Gastrocnemius medialis (tissue), 4 donors: ENCODE measurements at places on chromosomes 1 and 21.
A peak's percentile ranks its signal among the peaks of the same experiment; 100 is the strongest.

- H3K27ac ChIP-seq: peak overlapping the region; percentile 61
- no peaks in the 10 kb centered on the region for H3K36me3 ChIP-seq
- DNase-seq: no peak
Measured at GRCh38 chr21:45108808-45109781, 34.7 kb downstream of the ADARB1 start.

- no peak overlapping the region for H3K27ac ChIP-seq
- H3K36me3 ChIP-seq: no peaks in the 10 kb centered on the region
- DNase-seq: no peak
- H3K4me3 ChIP-seq: no peak overlapping the region
- H3K4me1 ChIP-seq: peaks cover 7% of the 10 kb centered on the region
Measured at GRCh38 chr21:46518983-46519583, 60.4 kb downstream of the DIP2A start.

- no peak for DNase-seq
- H3K36me3 ChIP-seq: no peaks in the 10 kb centered on the region
- no peaks in the 10 kb centered on the region for H3K27me3 ChIP-seq
- no peaks in the 10 kb centered on the region for H3K4me1 ChIP-seq
- H3K27ac ChIP-seq: no peak overlapping the region
Measured at GRCh38 chr1:160630523-160631451, 16.1 kb downstream of the SLAMF1 start.

DNA sequence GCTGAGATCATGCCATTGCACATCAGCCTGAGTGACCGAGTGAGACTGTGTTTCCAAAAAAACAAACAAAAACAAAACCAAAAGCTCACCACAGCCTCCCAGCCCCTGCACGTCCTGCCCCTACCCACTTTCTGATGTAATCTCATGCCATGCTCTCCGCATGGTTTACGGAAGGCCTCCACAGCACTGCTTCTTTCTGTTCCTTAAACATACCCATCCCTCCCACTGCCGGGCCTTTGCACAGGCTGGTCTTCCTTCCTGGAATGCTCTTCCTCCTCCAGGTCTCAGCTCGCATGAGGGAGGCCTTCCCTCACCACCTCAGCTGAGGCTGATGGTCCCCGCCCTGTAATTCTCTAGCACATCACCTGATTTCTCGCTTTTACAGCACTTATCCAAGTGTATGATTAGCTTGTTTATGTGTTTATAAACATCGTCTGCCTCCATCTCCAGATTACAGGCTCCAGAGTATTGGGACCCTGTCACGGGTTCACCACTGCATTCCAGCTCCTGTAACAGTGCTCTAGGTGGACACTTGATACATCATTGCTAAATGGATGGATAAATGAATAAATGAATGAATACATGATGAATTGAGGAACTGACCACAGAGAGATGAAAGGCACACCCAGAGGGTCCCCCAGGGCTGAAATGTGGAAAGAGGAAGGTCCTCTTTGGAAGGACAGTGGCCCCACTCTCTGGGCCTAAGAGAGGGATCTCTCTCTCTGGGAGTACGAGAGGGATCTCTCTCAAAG, 22.1 kb downstream of the TCEA3 start:
- H3K36me3 ChIP-seq: peaks cover 7% of the 10 kb centered on the region
- no peak overlapping the region for H3K4me3 ChIP-seq
- peaks cover 61% of the 10 kb centered on the region for H3K4me1 ChIP-seq
- H3K27ac ChIP-seq: peak overlapping the region; percentile 84
- H3K27me3 ChIP-seq: no peaks in the 10 kb centered on the region

DNA sequence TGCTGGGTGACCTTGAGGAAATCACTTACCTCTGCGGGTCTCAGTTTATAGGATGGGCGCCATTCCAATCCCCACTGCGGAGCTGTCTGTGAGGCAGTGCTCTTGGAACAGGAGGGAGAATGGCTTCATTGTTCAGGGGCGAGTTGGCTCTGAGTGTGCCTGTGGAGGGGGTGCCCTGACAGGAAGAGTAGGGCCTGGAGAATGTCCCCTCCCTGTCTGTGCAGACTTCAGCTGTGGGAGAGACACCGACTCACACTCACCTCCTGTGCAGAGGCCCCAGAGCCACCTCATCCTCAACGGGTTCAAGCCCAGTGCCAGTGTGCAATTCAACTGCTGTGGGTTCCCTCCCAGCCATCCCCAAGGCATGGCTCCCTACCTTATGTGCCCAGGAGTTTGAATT, 17.1 kb downstream of the ADORA1 start:
- no peak for DNase-seq
- H3K27ac ChIP-seq: no peak overlapping the region
- H3K36me3 ChIP-seq: no peaks in the 10 kb centered on the region
- no peak overlapping the region for H3K4me3 ChIP-seq
- no peaks in the 10 kb centered on the region for H3K27me3 ChIP-seq
- no peaks in the 10 kb centered on the region for H3K4me1 ChIP-seq

- H3K27ac ChIP-seq: no peak overlapping the region
- no peak for DNase-seq
- H3K27me3 ChIP-seq: no peaks in the 10 kb centered on the region
- H3K4me1 ChIP-seq: peaks cover 22% of the 10 kb centered on the region
Measured at GRCh38 chr1:59714966-59715365, 99.8 kb upstream of the HOOK1 start.

DNA sequence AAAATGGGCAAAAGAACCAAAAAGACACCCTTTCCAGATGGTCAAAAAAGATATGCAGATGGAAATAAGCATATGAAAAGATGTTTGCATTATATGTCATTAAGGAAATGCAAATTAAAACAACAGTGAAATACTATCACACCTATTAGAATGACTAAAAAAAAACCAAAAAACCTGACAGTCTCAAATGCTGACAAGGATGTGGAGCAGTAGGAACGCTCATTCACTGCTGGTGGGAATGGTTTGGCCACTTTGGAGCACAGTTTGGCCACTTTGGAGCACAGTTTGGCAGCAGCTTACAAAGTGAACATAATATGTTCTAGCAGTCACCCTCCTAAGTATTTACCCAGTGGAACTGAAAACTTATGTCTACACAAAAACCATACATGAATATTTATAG, 105.0 kb upstream of the ARTN start:
- no peaks in the 10 kb centered on the region for H3K4me1 ChIP-seq
- H3K27me3 ChIP-seq: no peaks in the 10 kb centered on the region
- no peaks in the 10 kb centered on the region for H3K36me3 ChIP-seq
- no peak for DNase-seq
- no peak overlapping the region for H3K4me3 ChIP-seq

GRCh38 chr1:165893507-165893906, 66.1 kb downstream of the UCK2 start:
- H3K27me3 ChIP-seq: no peaks in the 10 kb centered on the region
- peaks cover 9% of the 10 kb centered on the region for H3K4me1 ChIP-seq
- no peaks in the 10 kb centered on the region for H3K36me3 ChIP-seq
- no peak overlapping the region for H3K27ac ChIP-seq

DNA sequence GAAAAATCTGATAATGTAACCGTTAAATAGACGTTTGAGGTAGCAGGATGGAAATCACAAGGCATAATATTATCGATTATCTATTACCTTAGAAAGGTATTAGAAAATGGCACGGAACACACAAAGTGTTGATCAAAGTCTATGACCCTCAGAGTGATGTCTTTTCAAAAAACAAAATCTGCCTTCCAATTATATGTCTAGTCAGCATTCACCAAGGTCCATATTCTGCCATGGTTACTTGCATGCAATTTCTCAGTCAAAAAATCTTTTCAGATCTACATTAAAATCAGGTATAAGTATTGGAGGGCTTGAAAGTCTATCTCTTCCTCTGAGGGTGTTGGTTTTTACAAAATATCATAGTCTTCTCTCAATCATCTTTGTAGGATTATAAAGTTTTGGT, 81.9 kb downstream of the KCTD3 start:
- no peaks in the 10 kb centered on the region for H3K27me3 ChIP-seq
- no peaks in the 10 kb centered on the region for H3K4me1 ChIP-seq
- H3K4me3 ChIP-seq: no peak overlapping the region
- no peaks in the 10 kb centered on the region for H3K36me3 ChIP-seq
- no peak for DNase-seq

GRCh38 chr1:4093856-4094565, 193.9 kb upstream of the C1orf174 start:
- DNase-seq: no peak
- no peaks in the 10 kb centered on the region for H3K36me3 ChIP-seq
- H3K4me1 ChIP-seq: no peaks in the 10 kb centered on the region
- no peak overlapping the region for H3K4me3 ChIP-seq

- no peak overlapping the region for H3K27ac ChIP-seq
- peaks cover 76% of the 10 kb centered on the region for H3K27me3 ChIP-seq
- peak; percentile 30 for DNase-seq
- no peak overlapping the region for H3K4me3 ChIP-seq
- no peaks in the 10 kb centered on the region for H3K36me3 ChIP-seq
Measured at GRCh38 chr1:156926175-156926574, 5.7 kb downstream of the LRRC71 start.

GRCh38 chr1:58905628-58906221, 121.9 kb upstream of the JUN start:
- H3K4me1 ChIP-seq: peaks cover 39% of the 10 kb centered on the region
- H3K36me3 ChIP-seq: no peaks in the 10 kb centered on the region
- DNase-seq: no peak

GRCh38 chr1:175679981-175680652, 63.3 kb downstream of the TNR start:
- no peaks in the 10 kb centered on the region for H3K27me3 ChIP-seq
- H3K27ac ChIP-seq: no peak overlapping the region
- no peaks in the 10 kb centered on the region for H3K4me1 ChIP-seq
- no peaks in the 10 kb centered on the region for H3K36me3 ChIP-seq
- H3K4me3 ChIP-seq: no peak overlapping the region
- DNase-seq: no peak

DNA sequence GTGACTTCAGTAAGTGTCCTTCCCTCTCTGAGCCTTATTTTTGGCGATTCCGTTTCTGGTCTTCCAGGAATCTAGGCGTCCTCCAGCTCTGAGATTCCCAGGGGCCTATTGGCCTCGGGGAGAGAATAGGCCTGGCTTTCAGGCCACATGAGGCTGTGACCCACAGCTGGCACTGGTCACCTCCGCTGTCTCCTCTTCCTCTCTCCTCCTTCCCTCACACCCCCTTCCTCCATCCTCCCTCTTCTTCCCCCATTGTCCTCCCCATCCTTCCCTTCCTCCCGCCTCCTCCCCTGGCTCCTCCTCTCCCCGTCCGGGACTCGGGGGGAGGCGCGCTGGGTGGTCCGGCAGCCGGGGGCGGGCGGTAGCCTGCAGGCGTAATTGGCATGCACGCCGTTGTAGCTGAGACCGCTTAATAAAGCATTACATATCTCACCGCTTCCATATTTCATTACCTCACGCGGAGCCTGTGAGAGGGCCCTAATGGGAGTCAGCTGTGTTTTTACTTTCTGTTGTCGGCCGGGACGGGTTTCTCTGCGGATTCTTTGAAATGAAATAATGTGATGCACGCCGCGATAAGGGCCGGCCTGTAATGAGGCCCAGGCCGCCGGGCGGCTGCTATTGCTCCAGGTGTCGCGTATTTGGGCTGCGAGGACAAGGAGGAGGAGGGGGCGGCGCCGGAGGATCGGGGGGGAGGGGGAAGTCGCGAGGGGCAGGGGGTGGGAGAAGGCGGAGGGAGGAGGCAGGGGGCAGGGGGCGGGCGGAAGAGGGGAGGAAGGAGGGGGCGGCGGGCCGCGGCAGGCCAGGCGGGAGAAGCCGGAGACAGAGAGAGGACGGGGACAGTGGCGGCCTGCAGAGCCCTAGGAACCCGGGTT, 95.3 kb downstream of the FOXD2 start:
- peak overlapping the region; percentile 29 for H3K27ac ChIP-seq
- DNase-seq: no peak
- H3K36me3 ChIP-seq: no peaks in the 10 kb centered on the region
- H3K4me1 ChIP-seq: peaks cover 15% of the 10 kb centered on the region
- peaks cover 11% of the 10 kb centered on the region for H3K27me3 ChIP-seq

DNA sequence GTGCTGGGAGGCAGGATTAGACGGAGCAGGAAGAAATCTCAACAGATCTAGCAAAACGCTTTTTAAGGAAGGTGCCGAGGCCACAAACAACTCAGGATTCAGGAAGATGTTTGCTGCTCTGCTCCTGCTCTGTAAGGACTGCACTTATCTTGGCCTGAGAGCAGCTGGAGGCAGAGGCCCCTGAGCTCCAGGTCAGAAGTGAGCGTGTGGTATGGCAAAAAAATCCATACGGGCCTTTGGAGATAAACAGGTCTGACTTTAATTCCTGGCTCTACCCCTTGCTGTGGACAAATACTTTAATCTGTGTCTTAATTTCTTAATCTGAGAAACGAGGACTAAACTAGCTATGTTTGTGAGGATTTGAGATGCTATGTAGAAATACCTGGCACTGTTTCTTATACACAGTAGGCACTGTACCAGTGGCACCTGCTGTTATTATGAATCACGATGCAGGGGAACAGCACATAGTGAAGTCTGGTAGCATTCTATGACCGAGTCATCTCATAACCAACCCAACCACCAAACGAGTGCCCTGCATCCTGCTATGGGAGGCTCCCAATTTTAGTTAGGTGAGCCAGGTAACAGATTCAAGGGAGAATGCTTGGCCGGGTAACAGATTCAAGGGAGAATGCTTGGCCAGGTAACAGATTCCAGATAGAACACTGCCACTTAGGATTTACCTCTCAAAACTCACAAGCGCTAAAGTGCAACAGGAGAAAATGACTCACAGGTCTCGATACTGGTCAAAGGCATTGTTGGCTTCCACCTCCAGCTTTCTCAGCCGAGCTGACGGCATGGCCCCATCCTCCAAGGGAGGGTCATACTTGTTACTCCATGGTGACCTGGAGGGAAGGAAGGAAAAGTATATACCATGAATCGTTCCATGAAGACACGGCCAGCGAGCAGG, 65.9 kb downstream of the SLC66A1 start:
- no peak overlapping the region for H3K4me3 ChIP-seq
- no peaks in the 10 kb centered on the region for H3K27me3 ChIP-seq
- no peaks in the 10 kb centered on the region for H3K36me3 ChIP-seq
- DNase-seq: no peak
- peaks cover 3% of the 10 kb centered on the region for H3K4me1 ChIP-seq
- H3K27ac ChIP-seq: peak overlapping the region; percentile 41

- no peaks in the 10 kb centered on the region for H3K4me1 ChIP-seq
- no peak for DNase-seq
- H3K27ac ChIP-seq: no peak overlapping the region
- H3K27me3 ChIP-seq: no peaks in the 10 kb centered on the region
- no peaks in the 10 kb centered on the region for H3K36me3 ChIP-seq
Measured at GRCh38 chr1:14617791-14618190, 19.3 kb downstream of the KAZN start.

DNA sequence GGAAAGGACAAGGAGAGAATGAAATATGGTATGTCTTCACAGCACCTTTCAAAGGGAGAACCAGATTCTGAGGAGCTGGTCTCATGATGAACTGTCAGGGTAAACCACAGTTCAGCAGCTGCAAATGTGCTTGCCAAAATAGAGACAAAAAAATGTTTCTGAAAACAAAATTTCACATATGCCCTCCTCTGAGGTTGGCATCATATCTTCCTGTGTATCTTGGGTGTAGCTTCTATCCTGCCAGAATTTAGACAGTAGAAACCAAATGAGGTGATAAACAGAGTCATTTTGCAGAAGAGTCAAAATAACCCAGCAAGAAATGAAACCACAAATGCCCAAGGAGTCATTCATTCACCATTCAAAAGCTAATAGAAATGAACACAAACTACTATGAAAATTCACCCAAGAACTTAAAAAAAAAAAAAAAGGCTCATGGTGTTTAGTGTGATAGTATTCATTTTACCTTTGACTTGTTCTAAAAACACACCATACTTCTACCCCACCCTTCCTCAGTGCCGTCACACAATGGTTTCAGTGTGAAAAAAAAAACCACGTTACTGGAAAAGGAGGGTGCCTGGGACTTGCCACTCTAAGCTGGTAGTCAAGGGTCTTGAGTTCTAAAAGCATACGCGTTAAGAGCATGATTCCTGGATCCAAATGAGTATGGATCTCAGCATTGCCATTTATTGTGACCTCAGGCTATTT, 18.5 kb downstream of the SELL start:
- no peaks in the 10 kb centered on the region for H3K27me3 ChIP-seq
- no peak overlapping the region for H3K4me3 ChIP-seq
- no peaks in the 10 kb centered on the region for H3K36me3 ChIP-seq
- no peak overlapping the region for H3K27ac ChIP-seq
- peaks cover 7% of the 10 kb centered on the region for H3K4me1 ChIP-seq
- DNase-seq: no peak
